ENCODE measurements at places on chromosomes 7 and 10.

GRCh38 chr7:7018290-7018689 lies 164.1 kb upstream of the C1GALT1 start:
- DNase-seq: no peak

GRCh38 chr10:113875212-113875611 lies 20.8 kb downstream of the NHLRC2 start:
- DNase-seq: no peak

- peak; percentile 57 for DNase-seq
Observed at GRCh38 chr10:89217057-89217990, 10.2 kb upstream of the CH25H start.

- no peak for DNase-seq
Observed at GRCh38 chr10:116450861-116451260, 23.2 kb downstream of the PNLIPRP3 start.

DNA sequence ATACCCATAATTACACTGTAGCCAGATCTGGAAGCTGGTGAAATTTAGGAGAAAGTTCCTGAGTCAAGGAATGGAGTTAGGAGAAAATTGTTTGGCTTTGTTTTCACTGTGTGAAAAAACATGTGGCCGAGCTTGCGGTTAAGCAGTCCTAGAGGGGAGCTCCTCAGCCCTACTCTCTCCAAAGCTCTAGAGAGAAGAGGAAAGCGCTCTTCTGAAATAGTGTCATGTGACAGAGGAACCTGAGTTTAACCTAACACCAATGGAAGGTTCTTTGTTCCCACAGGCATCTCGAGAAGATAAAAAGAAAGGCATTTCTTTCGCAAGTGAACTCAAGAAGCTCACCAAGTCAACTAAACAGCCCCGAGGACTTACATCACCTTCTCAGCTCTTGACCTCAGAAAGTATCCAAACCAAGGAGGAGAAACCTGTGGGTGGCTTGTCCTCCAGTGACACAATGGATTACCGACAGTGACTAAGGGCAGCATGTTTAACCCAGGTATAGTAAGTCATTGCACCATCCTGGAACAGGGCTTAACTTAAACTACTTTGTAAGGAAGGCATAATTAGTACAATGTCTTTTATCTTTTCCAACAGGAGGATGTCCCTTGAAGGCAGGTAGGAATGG lies 38.0 kb downstream of the NOC3L start:
- no peak for DNase-seq

Measured in CD4-positive, alpha-beta T cell (primary cell).